H1 (cell line): ENCODE measurements at places on chromosomes 4 and X.

- no peak for DNase-seq
Measured at GRCh38 chr4:125041372-125041930, 273.3 kb upstream of the FAT4 start.

- DNase-seq, result no peak
Measured at GRCh38 chr4:4284827-4285618, 4.9 kb downstream of the LYAR start.

GRCh38 chr4:5892323-5893003 lies 423 bp downstream of the CRMP1 start:
- DNase-seq, result no peak

DNA sequence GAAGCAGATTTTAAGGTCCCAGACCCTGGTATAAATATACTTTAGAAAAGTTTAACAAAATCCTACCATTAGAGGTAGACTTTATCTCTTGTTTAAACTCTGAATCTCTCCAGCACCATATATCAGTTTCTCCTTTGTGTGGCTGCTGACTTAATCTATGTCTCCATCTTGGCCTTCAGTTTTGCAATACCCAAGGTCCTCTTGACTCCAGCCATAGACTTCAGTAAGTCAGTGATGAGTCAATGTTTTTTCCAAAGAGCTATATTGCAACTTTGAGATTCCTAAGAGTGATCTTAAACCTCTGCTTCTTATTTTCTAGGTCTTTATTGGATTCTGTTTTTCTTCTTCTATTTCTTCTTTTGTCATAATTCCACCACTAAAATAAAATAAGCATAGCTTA lies 50.8 kb upstream of the ADGRL3 start:
- no peak for DNase-seq

- no peak for DNase-seq
Measured at GRCh38 chrX:42027367-42028000, 104.1 kb upstream of the CASK start.

DNA sequence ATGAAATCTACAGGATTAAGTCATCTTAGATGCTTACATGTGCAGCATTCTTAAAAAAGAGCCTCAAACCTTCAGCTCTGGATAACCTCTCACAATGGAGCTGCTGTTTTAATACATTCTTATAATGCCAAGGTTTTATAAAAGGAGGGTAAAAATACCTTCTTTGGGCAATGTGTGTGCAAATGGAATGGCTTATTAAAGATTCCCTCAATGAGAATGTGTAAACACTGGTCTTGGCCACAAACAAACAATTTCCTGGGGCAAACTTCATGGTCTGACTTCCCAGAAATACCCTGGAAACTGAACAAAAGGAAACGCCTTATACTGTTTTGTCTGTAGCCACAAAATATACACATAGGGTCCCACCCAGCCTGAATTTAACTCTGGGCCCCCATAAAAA lies 148.6 kb upstream of the INTU start:
- no peak for DNase-seq

DNA sequence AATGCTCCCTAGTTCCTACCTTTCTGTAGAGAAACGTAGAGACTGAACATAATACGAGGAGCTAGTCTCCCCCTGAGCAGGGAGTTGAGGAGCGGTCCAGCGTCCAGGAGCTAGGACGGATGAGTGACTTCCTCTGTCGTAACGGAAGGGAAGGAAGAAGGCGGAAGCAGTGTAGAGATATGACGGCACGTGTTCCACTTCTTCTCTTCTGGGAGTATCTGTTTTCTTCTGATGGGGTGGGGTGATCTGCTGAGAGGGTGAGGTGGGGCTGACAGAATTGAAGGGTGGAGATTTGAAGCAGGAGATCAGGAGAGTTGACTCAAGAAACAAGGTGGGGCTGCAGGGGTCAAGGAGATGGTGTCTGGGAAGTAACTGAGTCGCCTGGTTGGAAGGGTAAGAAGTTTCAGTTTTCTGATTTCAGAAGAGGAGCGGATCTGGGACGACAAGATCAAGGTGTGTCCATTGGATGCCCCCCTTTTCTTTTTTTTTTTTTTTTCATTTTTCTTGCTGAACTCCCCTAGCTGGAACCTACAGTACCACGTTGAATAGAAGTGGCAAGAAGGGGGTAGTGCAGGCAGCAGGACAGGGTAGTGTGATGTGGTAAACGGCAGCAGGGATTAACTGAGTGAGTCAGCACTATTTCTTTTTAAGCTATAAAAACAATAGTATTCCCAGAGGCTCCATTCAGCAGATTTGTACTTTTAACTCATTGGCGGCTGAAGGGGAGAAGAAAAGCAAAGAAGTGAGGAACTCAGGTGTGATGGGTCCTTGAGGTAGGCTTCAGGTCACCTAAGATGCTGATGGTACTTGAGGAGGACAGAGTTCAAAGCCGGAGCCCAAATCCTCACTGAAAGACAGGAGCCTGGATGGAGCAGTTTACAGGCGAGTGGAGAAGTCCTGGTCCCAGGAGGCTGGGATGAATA lies 50.8 kb upstream of the SETD7 start:
- no peak for DNase-seq

DNA sequence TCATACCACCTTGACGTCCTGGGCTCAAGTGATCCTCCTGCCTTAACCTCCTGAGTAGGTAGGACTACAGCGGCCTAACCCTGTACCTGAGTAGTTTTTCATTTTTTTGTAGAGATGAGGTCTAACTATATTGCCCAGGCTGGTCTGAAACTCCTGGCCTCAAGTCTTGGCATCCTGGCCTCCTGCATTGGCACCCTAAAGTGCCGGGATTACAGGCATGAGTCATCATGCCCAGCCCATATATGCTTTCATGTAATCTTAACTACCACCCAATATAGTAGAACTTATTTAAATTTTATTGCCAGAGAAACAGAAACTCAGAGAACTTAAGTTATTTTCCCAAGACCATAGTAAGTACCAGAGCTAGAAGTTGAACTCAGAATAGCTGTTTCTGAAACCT lies 27.1 kb downstream of the AFM start:
- DNase-seq, result no peak

DNA sequence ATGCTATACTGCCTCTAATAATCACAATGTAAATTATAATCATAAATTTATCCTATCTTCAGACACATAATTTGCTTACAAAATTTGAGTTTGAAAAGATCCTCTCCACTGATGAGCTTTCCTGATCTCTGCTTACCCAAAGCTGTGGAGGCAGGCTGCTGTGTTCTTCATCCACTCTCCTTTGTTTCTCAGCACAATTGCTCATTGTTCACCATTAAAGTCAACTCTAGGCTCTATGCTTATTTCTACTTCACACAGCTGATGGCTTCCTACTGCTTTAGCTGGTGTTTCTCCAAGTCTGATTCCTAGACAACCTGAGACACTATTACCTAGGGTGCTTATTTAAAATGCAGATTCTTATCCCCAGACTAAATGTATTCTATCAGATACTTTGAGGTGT lies 319.7 kb downstream of the PCDH18 start:
- DNase-seq, result no peak

GRCh38 chr4:61760820-61761219 lies 560.7 kb downstream of the ADGRL3 start:
- DNase-seq, result no peak

DNA sequence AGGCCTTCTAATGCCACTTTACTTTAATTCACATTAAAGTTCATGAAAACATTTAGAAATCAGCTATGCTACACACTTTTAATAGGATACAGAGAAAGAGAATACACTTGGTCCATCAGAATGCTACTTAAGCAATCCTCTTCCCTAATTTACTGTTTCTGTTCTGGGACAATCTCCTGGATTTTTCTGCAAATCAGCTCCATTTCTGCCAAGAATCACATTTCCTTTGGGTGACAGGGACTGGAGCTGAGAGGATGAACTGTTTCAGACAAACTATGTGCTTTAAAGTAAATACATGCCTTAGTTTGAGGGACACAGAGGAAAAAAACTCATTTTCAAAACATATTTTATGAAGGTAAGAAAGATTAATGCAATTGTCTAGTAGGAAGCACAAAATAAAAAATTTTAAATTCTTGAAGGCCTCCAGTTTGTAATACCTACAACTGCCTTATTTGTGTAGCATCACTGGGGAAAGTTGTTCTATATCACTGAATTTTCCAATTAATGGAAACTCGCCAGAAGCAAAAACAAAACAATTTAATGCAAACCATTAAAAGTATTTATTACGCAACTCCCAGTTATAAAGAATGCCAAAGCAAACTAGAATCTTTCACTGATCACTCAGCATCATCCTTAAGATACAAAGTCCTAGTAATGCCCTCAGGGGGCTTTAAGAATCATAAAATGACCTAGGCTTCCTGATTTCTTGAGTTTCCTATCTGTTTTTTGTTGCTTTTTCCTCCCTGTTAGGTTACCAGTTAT lies 36.3 kb downstream of the BCLAF3 start:
- no peak for DNase-seq

- no peak for DNase-seq
Measured at GRCh38 chr4:73919691-73920090, 50.5 kb downstream of the CXCL1 start.

DNA sequence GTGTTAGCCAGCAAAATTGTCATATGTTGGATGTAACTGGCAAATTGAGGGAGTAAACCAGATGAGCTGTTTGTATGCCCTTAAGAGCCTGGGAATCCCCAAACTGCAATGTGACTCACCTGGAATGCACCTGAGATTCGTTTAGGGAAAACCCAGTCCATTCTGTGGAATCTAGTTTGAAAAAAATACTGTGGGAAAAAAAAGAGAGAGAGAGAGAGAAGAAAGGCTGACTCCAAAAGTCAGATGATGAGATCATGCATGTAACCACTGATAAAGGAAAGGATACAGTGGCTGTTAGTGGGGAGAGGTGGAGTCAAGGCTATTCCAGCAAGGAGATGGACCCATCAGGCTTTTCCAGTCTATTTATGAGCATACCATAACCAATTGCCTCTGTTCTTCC lies 48.5 kb downstream of the SLC9A7 start:
- no peak for DNase-seq

DNA sequence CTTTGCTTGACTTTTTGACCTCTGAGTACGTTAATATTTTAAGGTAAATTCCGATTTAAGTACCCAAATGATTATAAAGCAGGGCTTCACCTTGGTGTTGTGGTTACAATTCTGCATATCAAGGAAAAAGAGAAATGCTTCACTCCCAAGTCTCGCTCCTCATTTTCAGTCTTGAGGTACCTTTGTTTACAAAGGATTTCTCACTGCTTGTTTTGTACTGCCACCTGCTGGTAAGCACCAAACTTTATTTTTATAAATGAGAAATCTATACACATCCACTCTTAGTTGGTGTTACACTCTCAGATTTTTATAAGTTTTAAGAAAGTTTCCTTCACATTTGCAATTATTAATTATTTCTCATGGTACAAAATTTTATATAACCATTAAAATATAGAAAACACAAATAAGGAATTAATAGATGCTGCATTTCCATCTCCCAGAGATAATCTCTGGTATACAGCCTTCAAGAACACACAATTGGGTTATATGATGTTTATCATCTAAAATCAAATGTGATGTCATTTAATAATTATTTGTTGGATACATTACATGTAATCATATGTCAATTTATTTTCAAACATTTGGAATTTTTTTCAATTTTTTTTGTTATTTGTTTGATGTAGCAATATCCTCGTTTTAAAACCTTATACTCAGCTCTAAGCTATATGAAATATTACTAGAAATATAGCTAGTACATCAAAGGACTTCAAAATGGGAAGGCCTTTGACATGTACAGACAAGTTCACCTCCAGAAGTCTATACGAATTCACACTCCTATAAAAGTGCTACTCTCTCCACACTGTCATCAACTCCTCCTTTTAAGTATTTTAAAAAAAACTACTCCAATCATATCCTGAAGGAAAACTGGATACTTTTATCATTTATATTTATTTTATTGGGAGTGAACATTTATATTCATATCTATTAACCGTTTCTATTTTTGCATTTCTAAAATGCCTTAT lies 179.9 kb downstream of the KCNIP4 start:
- DNase-seq, result no peak

DNA sequence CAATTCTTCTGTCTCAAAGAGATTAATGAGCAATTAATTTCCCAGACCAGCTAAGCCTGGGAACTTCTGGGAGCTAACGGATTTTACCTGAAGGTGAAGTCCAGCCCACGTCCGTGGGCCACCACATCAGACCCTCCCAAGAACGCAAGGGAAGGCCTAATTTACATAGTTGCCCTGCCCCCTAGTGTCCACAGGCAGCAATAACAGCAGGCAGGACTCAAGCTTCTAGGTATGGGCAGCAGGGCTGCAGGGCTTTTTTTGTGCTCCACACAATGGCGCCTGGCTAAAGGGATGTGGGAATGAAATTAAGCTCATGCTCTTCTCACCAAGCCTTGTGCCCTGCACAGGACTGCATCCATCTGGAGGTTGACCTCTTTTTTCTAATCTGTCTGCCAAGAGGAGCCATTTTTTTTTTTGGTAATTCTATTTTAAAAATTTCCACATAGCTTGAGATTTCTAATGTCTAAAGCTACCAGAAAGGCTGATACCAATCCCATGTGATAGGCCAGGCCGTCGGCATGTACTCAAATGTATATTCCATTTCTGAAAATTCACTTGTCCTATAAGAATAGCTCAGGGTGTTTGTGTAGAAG lies 111.9 kb upstream of the TMEM164 start:
- peak; percentile 10 for DNase-seq

DNA sequence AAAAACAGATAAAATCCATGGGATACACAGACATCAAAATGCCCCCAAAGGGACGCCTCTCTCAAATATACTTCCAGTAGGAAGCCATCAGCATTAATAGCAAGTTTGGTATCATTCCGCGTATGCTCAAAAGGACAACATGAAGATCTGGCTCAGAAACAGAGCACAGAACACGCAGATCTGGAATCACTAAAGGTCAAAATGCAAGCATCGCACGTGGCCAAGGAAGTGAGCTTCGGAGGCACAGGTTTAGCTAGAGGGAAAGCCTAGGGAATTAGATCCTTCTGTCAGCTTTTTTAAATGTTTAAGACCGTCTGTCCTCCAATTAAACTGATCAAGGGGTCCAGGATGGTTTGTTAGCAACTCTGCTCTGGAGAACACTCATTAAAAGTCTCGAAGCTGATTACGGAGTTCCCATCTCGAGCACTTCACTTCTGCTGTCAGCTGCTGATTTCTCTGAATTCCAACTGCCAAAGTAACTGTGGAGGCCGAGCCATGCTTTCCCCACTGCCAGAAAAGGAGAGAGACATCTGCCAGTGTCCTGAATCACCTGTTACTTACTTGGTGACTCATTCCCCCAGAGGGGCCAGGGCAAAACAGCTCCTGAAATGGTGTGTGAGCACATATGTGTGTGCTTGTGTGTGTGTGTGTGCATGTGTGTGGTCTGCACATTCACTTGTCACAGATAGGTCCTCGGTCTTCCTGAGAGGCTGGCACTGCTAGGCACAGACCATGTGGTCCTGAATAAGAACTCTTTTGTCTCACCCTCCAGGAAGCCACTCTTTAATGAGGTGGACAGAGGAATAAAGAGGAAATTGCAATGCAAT lies 177.7 kb upstream of the PPARGC1A start:
- DNase-seq, result no peak

GRCh38 chr4:145820407-145820806 lies 118.2 kb downstream of the ZNF827 start:
- no peak for DNase-seq

- DNase-seq, result no peak
Measured at GRCh38 chr4:101186567-101187184, 160.7 kb downstream of the PPP3CA start.

- no peak for DNase-seq
Measured at GRCh38 chr4:140426610-140427105, 790 bp downstream of the CLGN start.

- DNase-seq, result no peak
Measured at GRCh38 chr4:184397516-184398163, 76.7 kb downstream of the IRF2 start.
